ENCODE measurements at places on chromosomes 6 and 20.

GRCh38 chr6:29494131-29494530, 6.4 kb upstream of the MAS1L start:
- peaks cover 4% of the 10 kb centered on the region for H3K27me3 ChIP-seq
- no peak overlapping the region for H3K4me3 ChIP-seq
- no peaks in the 10 kb centered on the region for H3K4me1 ChIP-seq
- H3K27ac ChIP-seq: no peak overlapping the region
- H3K36me3 ChIP-seq: no peaks in the 10 kb centered on the region

GRCh38 chr6:39995633-39996032, 61.4 kb upstream of the MOCS1 start:
- H3K4me1 ChIP-seq: no peaks in the 10 kb centered on the region
- H3K27ac ChIP-seq: no peak overlapping the region
- H3K36me3 ChIP-seq: no peaks in the 10 kb centered on the region
- H3K27me3 ChIP-seq: no peaks in the 10 kb centered on the region

- peaks cover 9% of the 10 kb centered on the region for H3K27me3 ChIP-seq
- no peak overlapping the region for H3K27ac ChIP-seq
- no peak for DNase-seq
- no peak overlapping the region for H3K4me3 ChIP-seq
- H3K4me1 ChIP-seq: no peaks in the 10 kb centered on the region
Observed at GRCh38 chr6:75488033-75488432, 5.6 kb downstream of the FILIP1 start.

DNA sequence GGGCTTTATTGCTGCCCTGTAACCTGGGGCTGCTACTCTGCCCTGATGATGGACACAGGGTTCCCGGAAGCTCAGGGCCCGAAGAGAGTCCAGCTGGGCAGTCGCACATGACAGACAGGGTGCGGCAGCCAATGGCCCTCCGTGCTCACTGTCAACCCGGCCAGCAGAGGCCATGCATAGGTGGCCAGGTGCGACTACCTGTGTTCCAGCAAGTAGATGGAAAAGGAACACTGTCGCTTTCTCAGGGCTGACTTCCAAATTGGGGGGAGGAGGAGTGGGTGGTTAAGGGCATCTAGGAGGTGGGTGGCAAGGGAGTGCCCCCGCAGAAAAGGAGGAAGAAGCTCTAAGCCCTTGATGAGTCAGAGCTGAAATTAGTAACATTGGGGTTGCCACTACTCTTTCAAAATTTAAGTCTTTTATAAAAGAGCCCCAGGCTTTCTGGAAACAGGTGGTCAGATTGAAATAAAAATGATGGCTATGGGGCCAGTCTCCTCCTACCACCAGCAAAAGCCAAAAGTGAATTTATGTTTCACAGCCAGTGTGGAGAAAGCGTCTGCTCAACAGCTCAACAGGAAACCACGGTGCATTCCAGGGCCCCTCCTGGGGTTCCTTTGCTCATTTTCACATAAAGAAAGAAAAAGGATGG, 2.3 kb upstream of the RAMACL start:
- H3K36me3 ChIP-seq: no peaks in the 10 kb centered on the region
- no peaks in the 10 kb centered on the region for H3K27me3 ChIP-seq
- peak overlapping the region; percentile 15 for H3K27ac ChIP-seq
- H3K4me3 ChIP-seq: no peak overlapping the region
- H3K4me1 ChIP-seq: peaks cover 22% of the 10 kb centered on the region
- DNase-seq: no peak

GRCh38 chr6:127420556-127420955, 38.6 kb downstream of the KIAA0408 start:
- H3K27ac ChIP-seq: no peak overlapping the region
- peaks cover 7% of the 10 kb centered on the region for H3K4me1 ChIP-seq
- DNase-seq: no peak
- no peak overlapping the region for H3K4me3 ChIP-seq
- no peaks in the 10 kb centered on the region for H3K27me3 ChIP-seq
- no peaks in the 10 kb centered on the region for H3K36me3 ChIP-seq

DNA sequence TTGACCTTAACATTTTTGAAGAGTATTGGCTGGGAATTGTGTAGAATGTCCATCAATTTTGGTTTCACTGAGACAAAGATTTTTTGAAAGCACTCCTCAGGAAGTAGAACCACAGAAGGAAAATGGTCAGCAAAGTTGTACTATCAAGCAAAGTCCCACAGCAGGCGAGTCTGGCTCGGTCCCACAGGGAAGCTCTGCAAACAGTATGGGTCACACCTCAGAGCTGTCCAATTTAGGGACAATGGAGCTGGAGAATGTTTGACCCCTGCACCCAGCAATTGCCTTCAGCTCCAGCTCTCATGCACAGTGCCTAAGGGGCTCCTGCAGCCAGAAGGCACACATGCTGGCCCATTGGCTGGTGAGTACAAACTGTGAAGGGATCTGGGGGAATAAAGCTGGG, 147.0 kb downstream of the MAFB start:
- no peak for DNase-seq
- no peaks in the 10 kb centered on the region for H3K4me1 ChIP-seq
- H3K4me3 ChIP-seq: no peak overlapping the region
- no peak overlapping the region for H3K27ac ChIP-seq
- no peaks in the 10 kb centered on the region for H3K36me3 ChIP-seq
- H3K27me3 ChIP-seq: no peaks in the 10 kb centered on the region

- no peak overlapping the region for H3K4me3 ChIP-seq
- H3K36me3 ChIP-seq: peaks cover 11% of the 10 kb centered on the region
- no peak for DNase-seq
- H3K27ac ChIP-seq: no peak overlapping the region
Observed at GRCh38 chr6:75611702-75612375, 10.2 kb downstream of the SENP6 start.

DNA sequence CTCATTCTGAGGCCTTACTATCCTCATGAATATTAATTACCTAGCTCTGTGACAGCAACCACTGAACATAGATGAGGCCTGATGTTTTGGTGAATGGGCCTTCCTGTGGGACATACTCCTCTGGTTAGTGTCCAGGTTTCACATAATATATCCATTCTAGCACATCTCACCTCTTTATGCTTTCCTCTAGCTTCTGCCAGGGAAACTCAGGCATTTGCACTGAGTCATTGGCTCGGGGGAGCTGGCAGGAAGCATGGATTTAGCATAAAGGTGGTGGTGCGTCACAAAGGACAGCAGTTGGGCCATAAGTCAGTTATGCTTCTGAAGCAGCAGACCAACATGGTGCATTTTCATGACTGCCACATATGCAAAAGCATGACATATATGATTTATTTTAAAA, 37.5 kb upstream of the TMEM170B start:
- no peaks in the 10 kb centered on the region for H3K27me3 ChIP-seq
- peaks cover 5% of the 10 kb centered on the region for H3K4me1 ChIP-seq
- H3K36me3 ChIP-seq: no peaks in the 10 kb centered on the region
- DNase-seq: no peak
- no peak overlapping the region for H3K4me3 ChIP-seq

GRCh38 chr6:90739339-90739738, 152.5 kb upstream of the MAP3K7 start:
- no peaks in the 10 kb centered on the region for H3K4me1 ChIP-seq
- H3K4me3 ChIP-seq: no peak overlapping the region
- no peak overlapping the region for H3K27ac ChIP-seq
- no peak for DNase-seq
- H3K36me3 ChIP-seq: no peaks in the 10 kb centered on the region

DNA sequence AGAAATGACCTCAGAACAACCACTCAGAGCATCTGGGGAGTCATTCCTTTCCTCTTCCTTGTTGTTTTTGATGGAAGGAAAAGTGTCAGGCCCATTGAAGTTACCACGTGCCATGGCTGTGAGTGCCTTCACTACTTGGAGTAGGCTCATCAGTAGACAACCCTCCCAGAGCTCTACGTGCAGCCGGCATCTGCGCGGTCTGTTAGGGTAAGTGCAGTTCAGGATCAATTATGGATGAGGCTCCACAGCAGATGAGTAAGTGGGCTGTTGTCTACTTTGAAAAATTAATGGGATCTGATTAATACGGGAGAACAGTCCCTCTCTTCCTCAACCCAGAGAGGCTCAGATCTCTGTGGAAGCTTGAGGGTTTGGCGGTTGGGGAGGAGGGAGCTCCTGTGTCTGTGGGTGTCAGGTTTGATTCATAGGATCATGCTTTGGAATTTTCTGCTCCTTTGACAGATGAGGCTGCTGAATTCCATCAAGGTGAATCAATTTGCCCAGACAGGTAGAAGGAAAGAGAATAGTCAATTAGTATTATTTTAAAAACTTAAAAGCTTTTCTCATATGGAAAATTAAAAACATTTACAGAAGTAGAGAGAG, 93.8 kb upstream of the TOX2 start:
- no peaks in the 10 kb centered on the region for H3K36me3 ChIP-seq
- no peaks in the 10 kb centered on the region for H3K27me3 ChIP-seq
- peak overlapping the region; percentile 83 for H3K27ac ChIP-seq
- peaks cover 20% of the 10 kb centered on the region for H3K4me1 ChIP-seq
- H3K4me3 ChIP-seq: no peak overlapping the region

GRCh38 chr20:9215539-9215938, 146.7 kb downstream of the PLCB4 start:
- peak overlapping the region; percentile 44 for H3K27ac ChIP-seq
- H3K4me3 ChIP-seq: no peak overlapping the region
- peaks cover 18% of the 10 kb centered on the region for H3K36me3 ChIP-seq
- H3K4me1 ChIP-seq: peaks cover 13% of the 10 kb centered on the region

GRCh38 chr6:16759181-16759645, 2.0 kb downstream of the ATXN1 start:
- peak overlapping the region; percentile 87 for H3K27ac ChIP-seq
- H3K4me3 ChIP-seq: peak overlapping the region; percentile 69
- no peak for DNase-seq

- DNase-seq: no peak
- H3K27me3 ChIP-seq: no peaks in the 10 kb centered on the region
- peaks cover 3% of the 10 kb centered on the region for H3K4me1 ChIP-seq
- H3K27ac ChIP-seq: no peak overlapping the region
Observed at GRCh38 chr6:111793711-111794111, 79.5 kb downstream of the FYN start.

GRCh38 chr6:44309092-44309491, 4.1 kb downstream of the AARS2 start:
- H3K4me3 ChIP-seq: no peak overlapping the region
- H3K27me3 ChIP-seq: no peaks in the 10 kb centered on the region
- peaks cover 15% of the 10 kb centered on the region for H3K4me1 ChIP-seq

DNA sequence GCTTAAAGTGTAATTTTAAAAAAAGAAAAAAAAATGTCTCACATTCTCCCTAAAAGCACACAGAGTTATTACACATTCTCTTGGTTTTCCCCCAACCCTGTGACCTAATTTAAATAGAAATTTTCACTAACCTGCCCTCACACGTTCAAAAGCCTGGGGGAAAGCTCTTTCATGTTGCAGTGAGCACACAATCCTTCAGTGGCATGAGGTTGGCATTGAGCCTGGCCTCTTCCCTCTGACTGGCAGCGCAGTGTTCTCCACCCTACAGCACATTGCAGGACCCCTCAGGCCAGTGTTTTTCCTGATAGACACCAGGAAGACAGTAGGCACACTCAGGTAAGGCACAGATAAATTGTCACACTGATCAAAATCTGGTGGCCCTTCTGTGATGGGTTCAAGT, 34.1 kb downstream of the TNFRSF21 start:
- no peak overlapping the region for H3K4me3 ChIP-seq
- H3K4me1 ChIP-seq: no peaks in the 10 kb centered on the region
- no peak for DNase-seq
- H3K27ac ChIP-seq: no peak overlapping the region
- H3K36me3 ChIP-seq: peaks cover 65% of the 10 kb centered on the region

DNA sequence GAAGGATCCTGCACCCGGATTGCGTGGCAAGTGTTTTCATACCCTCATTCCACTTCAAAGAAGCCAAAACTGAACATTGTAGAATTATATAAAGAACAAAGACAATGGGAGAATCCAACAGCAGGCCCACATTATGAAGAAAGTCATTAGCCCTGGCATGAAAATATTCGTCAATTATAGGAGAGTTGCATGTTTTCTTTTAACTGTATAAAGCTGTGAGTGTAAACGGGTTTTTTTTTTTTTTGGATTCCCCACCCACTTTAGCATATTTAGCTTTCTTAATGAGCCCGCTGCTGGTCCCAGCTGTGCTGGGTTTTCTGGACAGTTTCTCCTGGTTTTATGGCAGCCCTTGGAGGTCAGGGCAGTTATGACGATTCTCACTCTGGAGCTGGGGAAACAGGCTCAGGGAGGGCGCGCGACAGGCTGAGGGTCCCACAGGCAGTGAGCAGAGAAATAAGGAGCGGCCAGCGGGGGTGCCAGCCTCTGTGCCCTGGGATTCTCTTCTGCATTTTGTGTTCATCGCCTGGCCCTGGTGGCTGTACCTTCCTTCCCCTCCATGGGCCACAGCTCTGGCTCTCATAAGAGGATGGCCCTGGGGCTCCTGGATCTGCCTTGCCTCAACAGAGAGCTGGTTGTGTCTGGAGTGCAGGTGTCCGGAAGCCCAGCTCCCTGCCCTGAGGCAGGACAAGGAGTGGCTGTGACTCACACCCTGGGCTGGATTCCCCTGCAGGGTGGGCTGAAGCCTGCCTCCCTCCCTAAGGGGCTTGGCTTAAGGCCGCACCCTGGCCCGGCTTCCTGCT, 24.1 kb upstream of the SULF2 start:
- no peaks in the 10 kb centered on the region for H3K27me3 ChIP-seq
- no peak overlapping the region for H3K4me3 ChIP-seq
- peak overlapping the region; percentile 90 for H3K27ac ChIP-seq
- peaks cover 35% of the 10 kb centered on the region for H3K4me1 ChIP-seq
- peak; percentile 100 for DNase-seq

- H3K36me3 ChIP-seq: peaks cover 86% of the 10 kb centered on the region
- no peaks in the 10 kb centered on the region for H3K27me3 ChIP-seq
- no peak overlapping the region for H3K4me3 ChIP-seq
- no peak for DNase-seq
- H3K27ac ChIP-seq: no peak overlapping the region
Observed at GRCh38 chr6:7214468-7214867, 98.5 kb downstream of the SSR1 start.

DNA sequence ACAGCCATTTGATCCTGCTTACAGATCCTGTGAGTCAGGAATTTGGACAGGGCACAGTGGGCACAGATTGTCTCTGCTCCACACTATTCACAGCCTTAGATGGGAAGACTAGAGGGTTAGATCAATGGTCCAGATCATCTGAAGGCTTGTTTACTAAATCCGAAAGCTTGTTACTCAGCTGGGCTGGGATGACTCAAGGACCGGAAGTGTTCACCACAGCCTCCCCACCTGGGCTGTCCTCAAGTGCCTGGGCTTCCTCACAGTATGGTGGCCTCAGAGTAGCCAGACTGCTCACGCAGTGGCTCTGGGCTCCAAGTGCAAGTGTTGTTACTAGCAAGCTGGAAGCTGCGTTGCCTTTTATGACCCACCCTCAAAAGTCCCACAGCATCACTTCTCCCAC, 75.4 kb upstream of the INSM1 start:
- H3K4me1 ChIP-seq: no peaks in the 10 kb centered on the region
- no peak overlapping the region for H3K4me3 ChIP-seq
- no peaks in the 10 kb centered on the region for H3K36me3 ChIP-seq
- no peak overlapping the region for H3K27ac ChIP-seq
- DNase-seq: no peak
- no peaks in the 10 kb centered on the region for H3K27me3 ChIP-seq

DNA sequence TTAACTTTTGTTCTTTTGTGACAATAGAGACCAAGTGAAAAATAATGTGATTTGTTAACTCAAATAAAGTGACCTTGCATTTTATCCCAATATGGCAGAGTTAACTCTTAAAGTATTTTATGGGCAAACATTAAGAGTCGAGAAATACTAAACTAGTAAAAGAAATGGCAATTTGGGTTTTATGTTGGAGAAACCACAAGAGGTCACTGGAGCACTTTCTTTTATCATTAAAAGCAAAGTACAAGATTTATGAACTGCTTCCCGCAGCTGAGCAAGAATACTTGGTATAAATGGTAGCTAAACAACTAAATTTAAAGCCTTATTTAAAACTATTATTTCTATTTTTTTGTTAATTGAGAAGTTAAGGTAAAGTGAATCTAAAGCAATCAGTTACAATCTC, 33.5 kb upstream of the MCM9 start:
- DNase-seq: no peak
- H3K36me3 ChIP-seq: no peaks in the 10 kb centered on the region
- no peaks in the 10 kb centered on the region for H3K4me1 ChIP-seq
- no peak overlapping the region for H3K27ac ChIP-seq

Measured in RWPE2 (cell line).